ENCODE measurements at places on chromosomes 1 and 21. TPM values are rescaled to one million over a fixed set of nuclear protein-coding genes. Genes with fewer than 3 reads are reported as not detected.

RHD gene
- total RNA-seq: 0.40 TPM

CORT gene
- total RNA-seq: 0.46 TPM

PLA2G2F gene
- total RNA-seq: not detected

DNA sequence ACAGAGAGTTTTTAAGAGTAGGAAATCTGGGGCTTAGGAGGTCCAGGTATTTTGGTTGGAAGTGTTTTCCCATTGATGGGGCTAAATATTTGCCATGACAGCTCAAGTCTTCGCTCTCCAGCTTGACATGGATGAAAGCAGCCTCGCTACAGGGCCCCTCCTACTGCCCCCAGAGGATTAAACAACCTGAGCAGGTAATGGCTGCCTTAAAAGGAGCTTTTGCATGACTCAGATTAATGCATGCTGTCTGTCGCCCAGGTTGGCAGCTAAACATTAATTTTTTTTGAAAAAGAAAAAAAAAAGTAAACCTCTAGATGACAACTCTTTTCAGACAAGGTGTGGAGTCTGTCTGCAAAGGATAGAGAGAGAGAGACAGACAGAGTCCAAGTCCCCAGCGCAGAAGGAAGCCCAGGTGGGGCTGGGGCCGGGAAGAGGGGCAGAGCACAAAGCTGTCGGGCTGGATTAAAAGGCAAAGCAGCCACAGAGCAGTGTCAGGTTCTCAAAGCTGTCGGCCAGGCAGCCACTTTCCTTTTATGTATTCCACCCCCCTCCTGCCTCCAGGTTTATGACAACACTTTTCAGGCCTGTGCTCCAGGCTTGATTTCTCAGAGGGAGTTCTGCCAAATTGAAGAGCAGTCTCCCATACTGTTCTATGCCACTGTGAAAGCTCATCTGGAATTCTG is 127.9 kb downstream of the CLIC6 start:
- DNase-seq: no peak

DNA sequence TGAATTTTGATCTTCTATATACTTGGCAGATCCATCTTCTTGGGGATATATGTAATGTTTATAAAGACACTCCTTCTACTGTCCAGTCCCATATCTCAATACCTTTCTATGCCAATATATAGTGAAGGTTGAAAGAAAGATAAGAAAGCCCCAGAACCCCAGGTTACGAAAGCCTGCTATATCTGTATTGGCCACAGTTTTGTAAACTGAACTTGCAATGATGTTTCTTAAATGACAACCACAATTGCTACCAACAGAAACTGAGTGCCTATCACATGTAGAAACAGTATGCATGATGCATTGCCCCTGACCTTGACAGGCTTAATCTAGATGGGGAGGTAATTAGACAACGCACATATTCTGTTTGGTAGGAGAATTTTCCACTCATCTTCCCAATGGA is 7.8 kb upstream of the RIMKLA start:
- no peak for DNase-seq

DNA sequence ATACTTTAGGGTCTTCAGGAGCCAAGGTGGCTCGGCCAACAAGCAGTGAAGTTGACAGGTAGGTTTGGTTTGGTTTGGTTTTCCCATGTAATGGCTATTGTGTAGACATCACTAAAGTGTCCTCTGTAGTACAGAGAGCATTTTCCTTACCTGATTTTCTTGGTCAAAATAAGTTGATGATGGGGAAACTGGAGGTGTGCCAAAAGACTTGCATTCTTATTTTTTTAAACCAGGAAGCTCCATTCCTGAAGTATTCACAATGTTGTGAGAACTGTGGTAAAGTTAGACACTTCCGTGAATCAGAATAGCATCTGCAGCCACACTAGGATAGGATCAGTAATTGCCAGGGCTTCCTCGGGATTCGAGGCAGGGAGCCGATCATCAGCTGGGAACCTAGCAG is 2.9 kb downstream of the ZBTB37 start:
- no peak for DNase-seq

Measured in gastrocnemius medialis (tissue), 4 donors.